Osteocyte (in vitro differentiated cells): ENCODE measurements at places on chromosomes 3 and 15. TPM values are rescaled to one million over a fixed set of nuclear protein-coding genes. Genes with fewer than 3 reads are reported as not detected.
A peak's percentile ranks its signal among the peaks of the same experiment; 100 is the strongest.

DNA sequence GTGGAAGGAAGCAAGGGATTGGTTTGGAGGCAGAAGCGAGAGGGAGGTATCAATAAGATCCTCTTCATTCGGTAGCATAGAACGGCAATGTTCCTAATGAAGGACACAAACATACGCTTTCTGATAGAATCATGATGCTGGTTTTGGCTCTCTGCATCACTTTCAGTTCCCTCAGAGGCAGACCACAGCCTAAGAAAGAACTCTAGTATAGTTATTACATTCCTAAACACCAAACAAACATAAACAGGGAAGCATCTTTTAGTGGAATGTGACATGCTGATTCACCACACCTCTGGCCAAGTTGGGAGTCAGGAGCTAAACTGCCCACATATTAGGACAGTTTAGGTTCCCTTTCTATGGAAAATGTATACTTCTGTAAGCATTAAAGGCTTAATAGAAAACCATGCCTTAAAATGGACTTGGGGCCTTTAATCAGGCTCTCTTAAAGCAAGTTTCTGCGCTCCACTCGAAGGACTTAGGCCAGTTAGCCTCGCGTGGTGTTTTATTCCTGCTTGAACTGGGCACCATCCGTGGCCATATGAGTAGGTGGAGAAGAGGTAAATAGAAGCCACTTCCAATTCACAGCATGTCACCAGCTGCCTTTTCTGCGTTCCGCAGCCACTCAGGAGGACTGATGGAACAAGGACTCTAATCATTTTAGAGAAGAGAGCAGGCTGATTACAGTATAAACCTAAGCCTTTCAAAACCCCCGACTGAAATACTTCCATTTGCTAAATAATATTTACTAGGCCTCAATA is 53.7 kb downstream of the CD47 start:
- peaks cover 5% of the 10 kb centered on the region for H3K36me3 ChIP-seq
- H3K27ac ChIP-seq = no peak overlapping the region
- H3K4me1 ChIP-seq = no peaks in the 10 kb centered on the region
- no peak for DNase-seq
- H3K4me3 ChIP-seq = no peak overlapping the region

DNA sequence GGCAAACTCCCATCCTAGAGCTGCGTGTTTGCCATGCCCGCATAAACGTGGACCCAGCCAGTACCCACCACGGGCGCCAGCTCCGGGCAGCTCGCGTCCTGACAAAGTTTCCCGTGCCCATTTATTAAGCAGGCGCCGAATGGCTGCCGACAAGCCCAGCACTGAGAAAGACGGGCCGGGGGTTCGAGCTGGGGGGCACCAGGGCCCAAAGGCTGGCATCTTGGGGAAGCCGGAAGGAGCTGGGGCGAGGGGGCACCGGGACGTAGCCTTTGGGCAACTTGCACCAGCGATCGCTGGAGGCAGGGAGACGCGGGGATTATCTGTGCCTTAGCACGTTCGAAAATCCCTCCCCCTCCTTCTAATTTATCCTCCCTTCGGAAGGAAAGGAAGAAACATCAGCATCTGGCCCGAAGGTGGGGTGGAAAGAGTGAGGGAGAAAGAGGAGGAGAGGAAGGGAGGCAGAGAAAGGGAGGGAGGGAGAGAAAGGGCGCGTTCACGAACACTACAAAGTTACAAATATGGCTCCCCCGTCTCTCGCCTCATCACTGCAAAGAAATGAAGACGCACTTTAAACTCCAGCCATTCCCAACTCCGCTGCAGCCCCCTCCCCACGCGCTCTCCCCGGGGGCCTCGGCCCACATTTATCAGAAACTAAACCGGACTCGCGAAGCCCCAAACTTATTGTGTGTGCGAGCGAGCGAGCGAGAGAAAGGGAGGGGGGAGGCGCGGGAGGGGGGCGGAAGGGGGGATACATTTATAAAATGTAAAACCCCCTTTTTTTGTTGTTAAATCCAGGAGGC is 1.0 kb downstream of the ANP32A start:
- H3K4me3 ChIP-seq = peak overlapping the region; percentile 100
- peak; percentile 82 for DNase-seq
- H3K4me1 ChIP-seq = peaks cover 41% of the 10 kb centered on the region
- no peaks in the 10 kb centered on the region for H3K36me3 ChIP-seq

- no peak for DNase-seq
- peaks cover 19% of the 10 kb centered on the region for H3K36me3 ChIP-seq
- H3K27me3 ChIP-seq = no peaks in the 10 kb centered on the region
- H3K27ac ChIP-seq = no peak overlapping the region
- peaks cover 19% of the 10 kb centered on the region for H3K4me1 ChIP-seq
Observed at GRCh38 chr15:60525341-60526039, 46.5 kb upstream of the ICE2 start.

DNA sequence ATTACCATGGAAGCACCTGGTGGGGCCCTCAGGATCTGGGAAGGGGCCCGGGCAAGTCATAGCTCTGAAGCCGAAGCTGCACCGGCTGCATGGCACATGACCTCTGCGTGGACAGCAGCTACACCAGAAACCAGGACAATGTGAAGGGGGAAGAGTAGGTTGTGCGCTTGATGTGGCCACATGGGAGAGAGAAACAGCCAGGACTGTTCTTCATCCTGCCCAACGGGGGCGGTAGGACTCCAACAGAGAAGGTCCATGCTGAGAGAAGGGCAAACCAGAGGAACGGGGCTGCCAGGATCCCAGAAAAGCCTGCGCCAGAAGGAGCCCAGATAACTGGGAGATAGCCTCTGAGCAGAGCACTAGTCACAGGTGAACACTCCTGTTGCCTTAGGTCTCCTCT is 54.9 kb upstream of the PRR20G start:
- H3K27me3 ChIP-seq = peaks cover 13% of the 10 kb centered on the region
- no peak for DNase-seq
- H3K4me1 ChIP-seq = no peaks in the 10 kb centered on the region

- peaks cover 4% of the 10 kb centered on the region for H3K4me1 ChIP-seq
- no peak overlapping the region for H3K27ac ChIP-seq
- no peaks in the 10 kb centered on the region for H3K36me3 ChIP-seq
Observed at GRCh38 chr3:183490653-183491052, 62.2 kb upstream of the MCF2L2 start.

- H3K27ac ChIP-seq = peak overlapping the region; percentile 69
- H3K4me3 ChIP-seq = no peak overlapping the region
- H3K4me1 ChIP-seq = peaks cover 56% of the 10 kb centered on the region
- DNase-seq = no peak
- no peaks in the 10 kb centered on the region for H3K27me3 ChIP-seq
Observed at GRCh38 chr3:5195605-5196004, 8.1 kb downstream of the EDEM1 start.

GRCh38 chr3:32411442-32411841 is 19.8 kb downstream of the CMTM7 start:
- DNase-seq = no peak
- no peaks in the 10 kb centered on the region for H3K27me3 ChIP-seq
- no peak overlapping the region for H3K27ac ChIP-seq
- peaks cover 2% of the 10 kb centered on the region for H3K36me3 ChIP-seq

GRCh38 chr3:186044427-186044826 is 64.5 kb downstream of the ETV5 start:
- no peaks in the 10 kb centered on the region for H3K4me1 ChIP-seq
- H3K36me3 ChIP-seq = peaks cover 33% of the 10 kb centered on the region
- peaks cover 9% of the 10 kb centered on the region for H3K27me3 ChIP-seq
- no peak overlapping the region for H3K27ac ChIP-seq
- peak; percentile 19 for DNase-seq

GRCh38 chr15:49082960-49083359 is 36.7 kb upstream of the SECISBP2L start:
- H3K4me3 ChIP-seq = no peak overlapping the region
- DNase-seq = no peak
- H3K27me3 ChIP-seq = no peaks in the 10 kb centered on the region
- no peak overlapping the region for H3K27ac ChIP-seq
- H3K36me3 ChIP-seq = no peaks in the 10 kb centered on the region

GRCh38 chr15:42691308-42691707 is 45.6 kb downstream of the CDAN1 start:
- H3K36me3 ChIP-seq = peaks cover 46% of the 10 kb centered on the region
- no peaks in the 10 kb centered on the region for H3K4me1 ChIP-seq
- H3K27me3 ChIP-seq = no peaks in the 10 kb centered on the region
- no peak overlapping the region for H3K27ac ChIP-seq

DNA sequence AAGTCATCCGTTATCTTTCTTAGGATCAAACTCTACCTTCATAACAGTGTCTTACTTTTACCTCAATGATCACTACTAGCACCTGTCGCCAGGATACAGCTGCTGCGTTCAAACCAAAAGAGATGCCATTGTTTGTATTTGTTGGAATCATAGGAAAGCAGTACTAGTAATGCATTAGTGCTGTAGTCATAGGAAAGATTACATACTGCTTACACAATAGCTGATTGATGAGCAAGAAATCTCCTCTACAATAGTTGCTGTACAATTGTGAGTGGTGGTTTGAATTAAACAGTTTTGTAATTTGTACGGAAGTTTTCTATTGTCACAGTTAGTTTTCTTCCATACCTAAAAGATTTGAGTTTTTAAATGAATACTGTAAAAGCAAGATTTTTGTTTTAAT is 21.4 kb downstream of the ACAP2 start:
- H3K4me1 ChIP-seq = peaks cover 15% of the 10 kb centered on the region
- no peak for DNase-seq
- no peak overlapping the region for H3K27ac ChIP-seq
- H3K36me3 ChIP-seq = peaks cover 1% of the 10 kb centered on the region

DNA sequence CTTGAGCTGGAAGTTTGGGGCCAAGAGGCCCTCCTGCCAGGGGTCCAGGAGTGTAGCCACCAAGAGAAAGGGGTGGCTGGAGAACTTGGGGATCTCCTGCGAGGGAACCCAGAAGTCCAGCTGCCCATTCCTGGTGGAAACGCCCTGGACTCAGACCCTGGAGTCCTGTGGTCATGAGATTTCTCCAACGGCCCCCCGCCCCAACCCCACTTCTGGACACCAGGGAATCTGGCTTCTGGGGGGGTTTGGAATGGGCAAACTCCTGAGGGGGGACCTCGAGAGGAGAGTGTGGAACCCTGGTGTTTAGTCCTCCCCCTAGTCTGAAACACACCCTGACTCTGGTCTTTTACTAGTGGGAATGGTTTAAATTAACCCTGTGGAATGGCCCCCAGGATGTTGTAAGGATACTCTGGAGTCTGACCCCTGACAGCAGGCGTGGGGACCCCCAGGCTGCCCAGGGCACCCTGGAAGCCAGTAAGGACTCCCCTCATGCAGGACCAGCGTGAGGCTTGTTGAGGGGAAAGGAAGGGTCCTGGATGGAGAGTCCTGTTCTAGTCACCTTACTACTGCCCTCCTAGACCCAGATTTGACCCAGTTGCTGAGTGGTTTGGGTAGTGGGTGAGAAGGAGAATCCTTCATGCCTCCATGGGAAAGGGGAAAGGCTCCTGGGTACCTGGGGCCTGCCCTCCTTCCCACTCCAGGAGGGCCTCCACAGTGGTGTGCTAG is 540 bp downstream of the KLHDC8B start:
- peak overlapping the region; percentile 77 for H3K4me3 ChIP-seq
- no peak for DNase-seq
- H3K27me3 ChIP-seq = no peaks in the 10 kb centered on the region
- H3K27ac ChIP-seq = peak overlapping the region; percentile 81
- H3K4me1 ChIP-seq = peaks cover 31% of the 10 kb centered on the region

- H3K27me3 ChIP-seq = peaks cover 67% of the 10 kb centered on the region
- no peak overlapping the region for H3K4me3 ChIP-seq
- H3K4me1 ChIP-seq = peaks cover 14% of the 10 kb centered on the region
- no peak overlapping the region for H3K27ac ChIP-seq
Observed at GRCh38 chr15:70318594-70319465, 221.1 kb upstream of the TLE3 start.

GRCh38 chr3:47260605-47261004 is 22.0 kb downstream of the KIF9 start:
- peaks cover 5% of the 10 kb centered on the region for H3K27me3 ChIP-seq
- no peak overlapping the region for H3K27ac ChIP-seq
- no peaks in the 10 kb centered on the region for H3K4me1 ChIP-seq

GRCh38 chr3:169072494-169072893 is 591.0 kb downstream of the MECOM start:
- no peak overlapping the region for H3K4me3 ChIP-seq
- H3K27me3 ChIP-seq = no peaks in the 10 kb centered on the region
- no peaks in the 10 kb centered on the region for H3K36me3 ChIP-seq
- no peak for DNase-seq
- peak overlapping the region; percentile 17 for H3K27ac ChIP-seq
- peaks cover 24% of the 10 kb centered on the region for H3K4me1 ChIP-seq

- no peak for DNase-seq
- no peak overlapping the region for H3K4me3 ChIP-seq
- H3K36me3 ChIP-seq = no peaks in the 10 kb centered on the region
- no peaks in the 10 kb centered on the region for H3K4me1 ChIP-seq
- H3K27me3 ChIP-seq = peaks cover 6% of the 10 kb centered on the region
- H3K27ac ChIP-seq = no peak overlapping the region
Observed at GRCh38 chr3:158958873-158959272, 157.0 kb downstream of the MFSD1 start.

DNA sequence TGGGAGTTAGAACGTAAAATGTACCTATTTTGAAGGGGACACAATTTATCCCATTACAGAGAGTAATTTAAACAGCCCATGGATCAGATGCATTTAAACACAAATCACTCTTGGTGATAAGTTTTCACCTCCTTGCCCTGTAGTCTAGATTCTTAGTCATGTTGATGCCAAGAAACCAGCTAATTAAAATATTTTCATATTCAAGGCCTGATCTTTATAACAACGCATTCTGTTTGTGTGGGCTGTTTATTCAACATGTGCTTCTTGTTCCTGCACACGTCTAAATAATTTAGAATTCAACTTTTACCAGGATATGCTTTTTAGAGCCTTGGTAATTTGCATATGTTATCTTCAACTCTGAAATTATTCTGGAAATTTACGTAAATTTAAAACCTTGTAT is 25.8 kb downstream of the SNX1 start:
- no peak overlapping the region for H3K27ac ChIP-seq
- no peaks in the 10 kb centered on the region for H3K27me3 ChIP-seq
- H3K36me3 ChIP-seq = peaks cover 45% of the 10 kb centered on the region
- H3K4me1 ChIP-seq = no peaks in the 10 kb centered on the region
- H3K4me3 ChIP-seq = no peak overlapping the region

- no peaks in the 10 kb centered on the region for H3K36me3 ChIP-seq
- H3K4me1 ChIP-seq = no peaks in the 10 kb centered on the region
- DNase-seq = no peak
- no peak overlapping the region for H3K27ac ChIP-seq
- H3K4me3 ChIP-seq = no peak overlapping the region
Observed at GRCh38 chr3:7203969-7204847, 343.3 kb downstream of the GRM7 start.

The GOLGA8B gene
- 59.7 and 69.6 TPM in 2 replicates for total RNA-seq

The MST1R gene
- 1.1 and 1.8 TPM in 2 replicates for total RNA-seq

The GNAT1 gene
- not detected in 2 replicates for total RNA-seq

The IL1RAP gene
- total RNA-seq = 23.8 and 29.3 TPM in 2 replicates

The C15orf62 gene
- total RNA-seq = not detected in 2 replicates

The ADAMTS9 gene
- total RNA-seq = 0.94 and 1.5 TPM in 2 replicates

The DNAJC13 gene
- 55.5 and 57.1 TPM in 2 replicates for total RNA-seq

The SLC51A gene
- not detected in 2 replicates for total RNA-seq

The TMEM158 gene
- total RNA-seq = 15.0 and 15.1 TPM in 2 replicates

The PLA1A gene
- total RNA-seq = 0.86 and 1.4 TPM in 2 replicates

The ACOX2 gene
- total RNA-seq = 0.51 TPM in 1 of 2 replicates, not detected in the other

The GOLGA6B gene
- not detected in 2 replicates for total RNA-seq

The FGF12 gene
- total RNA-seq = not detected in 2 replicates

The NRG4 gene
- total RNA-seq = not detected in 2 replicates

The P2RY14 gene
- not detected in 2 replicates for total RNA-seq
